Myometrial cell (primary cell): ENCODE measurements at places on chromosomes 6 and 20. TPM values are rescaled to one million over a fixed set of nuclear protein-coding genes. Genes with fewer than 3 reads are reported as not detected.

Gene CALHM5
- 0.58 and 0.71 TPM in 2 replicates for total RNA-seq

Gene NT5E
- total RNA-seq: 315 and 382 TPM in 2 replicates

Gene CRIP3
- not detected in 2 replicates for total RNA-seq

Gene PREX1
- total RNA-seq: 17.3 and 20.0 TPM in 2 replicates

Gene NR2E1
- total RNA-seq: not detected in 2 replicates

Gene EPPIN
- not detected in 2 replicates for total RNA-seq
